Regular cardiac myocyte (primary cell): ENCODE measurements at places on chromosomes 5 and 9. TPM values are rescaled to one million over a fixed set of nuclear protein-coding genes. Genes with fewer than 3 reads are reported as not detected.

The SEMA6A gene
- 0.19 and 0.28 TPM in 2 replicates for total RNA-seq

The PPIP5K2 gene
- total RNA-seq: 40.6 and 48.3 TPM in 2 replicates

The FIBCD1 gene
- 3.3 and 3.4 TPM in 2 replicates for total RNA-seq

The MEGF9 gene
- total RNA-seq: 4.8 and 7.6 TPM in 2 replicates

The FBP2 gene
- not detected in 2 replicates for total RNA-seq

The NIPAL4 gene
- total RNA-seq: 0.85 TPM in 1 of 2 replicates, not detected in the other

The FBLL1 gene
- total RNA-seq: under 0.01 and 0.77 TPM in 2 replicates

The LHFPL2 gene
- total RNA-seq: 45.6 and 57.5 TPM in 2 replicates

The PCDHB2 gene
- 0.77 and 6.5 TPM in 2 replicates for total RNA-seq

The SYK gene
- total RNA-seq: 0.28 TPM in 1 of 2 replicates, not detected in the other

The CEL gene
- total RNA-seq: under 0.01 and 0.28 TPM in 2 replicates
